ENCODE measurements at places on chromosomes 12 and 14. TPM values are rescaled to one million over a fixed set of nuclear protein-coding genes. Genes with fewer than 3 reads are reported as not detected.

DNA sequence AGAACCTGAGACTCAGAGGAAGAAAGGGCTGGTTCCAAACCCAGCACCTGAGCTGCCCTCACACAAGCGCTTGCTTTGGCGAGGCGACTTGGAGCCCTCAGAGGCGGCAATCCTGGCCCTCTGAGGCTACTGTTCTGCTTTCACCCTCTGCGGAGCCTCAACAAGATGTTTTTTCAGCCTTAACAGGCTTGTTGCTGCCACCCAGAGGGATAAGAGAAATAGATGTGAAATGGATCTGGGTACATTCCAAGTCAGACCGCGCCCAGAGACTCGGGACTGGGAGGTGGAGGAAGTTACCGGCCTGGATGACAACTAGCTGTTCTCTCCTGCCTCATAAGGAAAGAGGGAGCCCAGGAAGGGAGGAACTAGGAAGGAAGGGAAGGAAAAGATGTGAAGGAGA lies 89.6 kb downstream of the TTC7B start:
- no peaks in the 10 kb centered on the region for H3K4me1 ChIP-seq
- no peaks in the 10 kb centered on the region for H3K36me3 ChIP-seq
- DNase-seq, result no peak
- H3K27me3 ChIP-seq, result no peaks in the 10 kb centered on the region
- no peak overlapping the region for H3K27ac ChIP-seq

DNA sequence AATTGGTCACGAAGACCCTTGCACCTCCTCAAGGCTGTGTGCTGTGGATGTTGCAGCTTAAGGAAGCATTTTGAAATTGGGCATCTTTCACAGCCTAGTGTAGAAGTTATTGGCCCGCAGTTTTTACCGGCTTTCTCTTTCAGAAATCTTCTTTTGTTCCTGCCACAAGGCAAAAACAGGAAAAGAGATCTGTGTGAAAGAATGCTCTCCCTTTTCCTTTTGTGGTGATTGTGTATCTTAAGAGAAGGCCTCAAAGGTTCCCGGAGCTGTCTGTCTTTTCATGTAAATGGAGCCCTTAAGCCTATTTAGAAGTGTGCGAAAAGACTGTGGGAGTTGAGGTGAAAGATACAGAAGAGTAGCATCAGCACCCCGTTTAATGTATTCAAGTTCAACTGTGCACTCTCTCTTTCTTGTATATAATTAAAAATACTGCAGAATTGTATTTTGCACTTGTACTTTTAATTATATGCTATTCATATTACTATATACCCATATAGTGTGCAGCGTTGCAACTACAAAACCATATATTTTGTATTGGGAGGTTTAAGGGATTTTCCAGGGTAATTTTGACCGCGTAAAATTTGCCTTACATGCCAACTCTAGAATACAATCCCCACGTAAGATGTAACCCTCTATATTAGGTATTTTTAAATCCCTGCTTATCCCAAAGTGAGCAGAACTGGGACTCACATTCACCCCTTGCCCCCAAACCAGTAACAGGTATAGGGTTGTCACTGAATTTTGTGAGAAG lies 441.7 kb downstream of the RAD51B start:
- H3K4me1 ChIP-seq, result no peaks in the 10 kb centered on the region
- H3K27ac ChIP-seq, result no peak overlapping the region
- no peak for DNase-seq
- H3K27me3 ChIP-seq, result no peaks in the 10 kb centered on the region

- no peak for DNase-seq
- no peaks in the 10 kb centered on the region for H3K36me3 ChIP-seq
- no peak overlapping the region for H3K27ac ChIP-seq
- H3K4me1 ChIP-seq, result no peaks in the 10 kb centered on the region
These were observed 16.4 kb upstream of the A2M start for GRCh38 chr12:9132008-9132535.

CD163 gene
- 43.3 TPM for total RNA-seq

DNA sequence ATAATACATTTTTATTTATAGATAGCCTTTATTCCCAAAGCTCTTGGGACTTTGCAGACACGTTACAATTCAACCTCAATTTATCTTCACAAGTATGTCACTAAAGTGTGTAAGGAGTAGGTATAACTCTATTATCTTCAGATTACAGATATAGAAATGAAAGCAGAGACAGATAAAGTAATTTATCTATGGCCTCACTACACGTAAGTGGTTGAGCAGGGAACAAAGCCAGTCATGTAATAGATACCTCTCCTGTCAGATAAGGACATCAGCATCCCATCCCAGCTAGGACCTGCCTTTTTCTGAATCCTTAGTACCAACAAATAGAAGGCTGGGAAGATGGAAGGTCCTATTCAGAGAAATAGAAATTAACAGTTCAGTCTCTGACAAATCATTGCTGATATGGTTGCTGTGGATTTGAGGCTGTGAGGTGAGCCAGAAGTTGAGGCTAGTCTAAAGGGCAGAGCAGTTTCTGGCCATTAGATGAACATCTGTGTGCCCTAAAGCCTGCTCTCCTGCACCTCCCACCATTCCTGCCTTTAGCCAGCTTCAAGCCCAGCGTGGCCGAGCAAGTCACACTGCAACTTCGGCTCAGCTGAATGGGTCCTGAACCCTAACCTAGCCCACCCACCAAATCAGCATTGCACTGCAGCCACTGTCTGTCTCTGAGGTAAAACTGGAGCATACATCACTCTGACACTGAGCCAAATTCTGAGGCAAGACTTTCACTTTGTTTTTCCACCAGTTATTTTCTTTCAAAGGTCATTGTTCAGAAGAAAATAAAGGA lies 71.1 kb upstream of the PLEKHA5 start:
- no peaks in the 10 kb centered on the region for H3K4me1 ChIP-seq
- no peaks in the 10 kb centered on the region for H3K27me3 ChIP-seq
- no peak overlapping the region for H3K27ac ChIP-seq

DNA sequence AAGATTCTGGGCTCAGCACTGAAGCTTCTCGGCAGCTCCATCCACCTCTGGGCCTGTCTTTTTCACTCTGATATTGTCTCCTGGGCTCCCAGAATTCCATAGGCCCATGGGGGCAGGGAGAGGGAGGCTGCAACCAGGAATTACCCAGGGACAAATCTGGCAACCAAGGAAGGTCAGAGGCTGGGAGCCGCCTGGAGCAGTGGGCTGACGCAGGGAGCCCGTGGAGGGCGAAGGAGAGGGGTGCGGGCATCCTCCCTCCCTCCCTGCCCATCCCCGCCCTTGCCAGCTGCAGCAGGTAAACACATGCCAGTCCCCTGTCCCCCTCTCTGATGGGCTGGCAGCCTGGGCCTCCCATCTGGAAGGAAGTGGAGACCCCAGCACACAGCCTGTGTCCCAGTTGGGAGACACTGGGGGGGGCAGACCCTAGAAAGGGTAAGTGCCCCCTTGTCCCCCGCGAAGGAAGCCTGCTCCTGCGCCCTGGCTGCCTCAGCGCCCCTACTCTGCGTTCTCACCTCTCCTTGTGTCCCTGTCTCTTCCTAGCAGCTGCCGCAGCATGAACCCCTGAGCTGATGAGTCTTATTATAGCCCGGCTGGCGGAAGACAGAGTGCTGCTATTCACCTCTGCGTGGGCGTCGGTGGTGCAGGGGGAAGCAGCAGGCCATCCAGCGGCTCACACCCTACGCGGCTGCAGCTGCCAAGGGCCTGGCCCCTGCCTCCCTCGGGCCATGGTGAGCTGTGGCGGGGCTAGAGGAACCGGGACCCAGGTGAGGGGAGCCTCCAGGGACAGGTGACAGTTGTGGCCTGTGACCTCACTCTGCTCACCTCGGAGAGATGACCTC lies 6.7 kb downstream of the LRTM2 start:
- no peak for DNase-seq
- no peaks in the 10 kb centered on the region for H3K36me3 ChIP-seq
- H3K27ac ChIP-seq, result no peak overlapping the region
- H3K4me1 ChIP-seq, result no peaks in the 10 kb centered on the region
- H3K4me3 ChIP-seq, result no peak overlapping the region

DNA sequence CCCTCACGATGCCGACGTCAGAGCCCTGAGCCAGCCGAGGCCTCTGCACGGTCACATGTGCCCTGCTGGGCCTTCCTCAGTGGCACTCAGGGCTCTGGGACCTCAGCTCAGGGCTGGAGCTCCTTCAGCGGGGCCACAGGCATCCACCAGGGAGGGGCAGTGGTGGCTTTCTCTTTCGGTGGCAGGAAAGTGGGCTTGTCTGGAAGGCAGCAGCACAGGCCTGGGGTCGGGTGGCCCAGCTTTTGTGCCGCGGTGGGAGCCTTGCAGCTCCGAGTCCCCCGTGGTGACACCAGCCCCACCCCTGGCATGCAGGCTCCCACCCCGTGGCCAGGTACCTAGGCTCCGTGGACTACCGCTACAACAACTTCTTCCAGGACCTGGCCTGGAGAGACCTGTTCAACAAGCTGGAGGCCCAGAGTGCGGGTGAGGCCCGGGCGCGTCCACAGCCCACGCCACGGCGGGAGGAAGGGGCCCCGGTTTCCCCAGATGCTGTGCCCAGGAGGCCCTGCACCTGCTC lies 14.2 kb upstream of the TEX22 start:
- peaks cover 42% of the 10 kb centered on the region for H3K36me3 ChIP-seq
- DNase-seq, result no peak
- no peak overlapping the region for H3K4me3 ChIP-seq
- no peaks in the 10 kb centered on the region for H3K27me3 ChIP-seq

WNT5B gene
- 3.0 TPM for total RNA-seq

CCDC175 gene
- total RNA-seq, result not detected

SIX6 gene
- total RNA-seq, result not detected

ZBTB25 gene
- 5.0 TPM for total RNA-seq

B4GALNT3 gene
- total RNA-seq, result 19.3 TPM

DNA sequence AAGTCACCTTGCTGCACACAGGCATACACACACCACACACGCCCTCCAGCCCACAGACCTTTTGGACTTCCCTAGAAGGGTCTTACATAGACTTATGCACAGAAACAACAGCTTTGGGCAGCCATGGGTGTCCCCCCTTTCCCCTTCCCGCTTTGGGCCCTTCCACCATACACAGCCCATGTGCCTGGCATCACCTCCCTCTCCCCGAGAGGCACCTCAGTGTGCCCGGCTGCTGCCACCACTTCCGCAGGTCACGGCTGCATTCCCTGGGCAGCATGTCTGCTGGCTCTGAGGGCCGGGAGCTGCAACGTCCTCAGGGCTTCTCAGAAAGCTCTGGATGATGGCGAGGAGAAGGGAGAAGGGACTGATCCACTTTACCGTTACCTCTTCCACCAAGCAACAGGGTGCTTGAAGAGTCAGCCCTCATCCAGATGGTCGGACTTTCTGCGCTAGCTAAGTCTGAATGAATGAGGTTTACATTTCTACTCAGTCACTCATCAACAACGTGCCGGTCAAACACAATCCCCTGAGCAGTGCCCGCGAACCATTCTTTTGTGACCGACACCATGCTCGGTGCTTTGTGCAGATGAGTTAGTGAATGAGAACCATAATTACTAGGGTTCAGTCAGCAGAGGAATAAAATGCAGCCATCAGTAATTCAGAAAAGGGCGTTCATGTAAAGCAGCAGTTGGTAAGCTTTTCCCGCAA lies 72.2 kb upstream of the BCL11B start:
- H3K27me3 ChIP-seq, result no peaks in the 10 kb centered on the region
- H3K4me3 ChIP-seq, result no peak overlapping the region
- DNase-seq, result no peak

GRCh38 chr12:116867523-116867922 lies 13.7 kb downstream of the HRK start:
- no peaks in the 10 kb centered on the region for H3K36me3 ChIP-seq
- DNase-seq, result no peak
- H3K27ac ChIP-seq, result no peak overlapping the region
- no peaks in the 10 kb centered on the region for H3K27me3 ChIP-seq
- no peaks in the 10 kb centered on the region for H3K4me1 ChIP-seq

GRCh38 chr12:2354151-2354991 lies 301.6 kb downstream of the CACNA1C start:
- no peak for DNase-seq
- no peaks in the 10 kb centered on the region for H3K36me3 ChIP-seq
- peak overlapping the region; percentile 21 for H3K27ac ChIP-seq
- H3K4me1 ChIP-seq, result peaks cover 40% of the 10 kb centered on the region
- H3K27me3 ChIP-seq, result no peaks in the 10 kb centered on the region

RAN gene
- 122 TPM for total RNA-seq

DNA sequence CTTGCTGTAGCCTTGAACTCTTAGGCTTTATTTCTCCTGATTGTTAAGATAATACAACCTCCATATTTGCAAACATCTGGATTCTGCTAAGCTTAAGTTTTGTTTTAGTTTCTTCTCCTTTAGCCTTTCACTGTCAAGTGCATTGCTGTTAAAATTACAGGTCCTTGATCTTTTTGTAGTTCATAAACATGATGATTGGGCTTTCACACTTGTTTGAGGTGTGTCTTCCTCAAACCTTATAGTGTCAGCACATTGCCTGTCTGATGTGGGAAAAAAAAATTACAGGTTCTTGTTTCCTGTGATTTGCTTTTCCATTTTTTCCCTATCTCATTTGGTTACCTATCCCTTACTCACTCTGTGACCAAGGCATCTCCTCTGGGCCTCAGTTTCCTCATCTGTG lies 59.2 kb downstream of the BICDL1 start:
- H3K36me3 ChIP-seq, result no peaks in the 10 kb centered on the region
- H3K4me3 ChIP-seq, result no peak overlapping the region
- H3K27ac ChIP-seq, result no peak overlapping the region
- H3K4me1 ChIP-seq, result no peaks in the 10 kb centered on the region
- H3K27me3 ChIP-seq, result no peaks in the 10 kb centered on the region

DLGAP5 gene
- 0.08 TPM for total RNA-seq

FZD10 gene
- total RNA-seq, result 0.28 TPM

DNA sequence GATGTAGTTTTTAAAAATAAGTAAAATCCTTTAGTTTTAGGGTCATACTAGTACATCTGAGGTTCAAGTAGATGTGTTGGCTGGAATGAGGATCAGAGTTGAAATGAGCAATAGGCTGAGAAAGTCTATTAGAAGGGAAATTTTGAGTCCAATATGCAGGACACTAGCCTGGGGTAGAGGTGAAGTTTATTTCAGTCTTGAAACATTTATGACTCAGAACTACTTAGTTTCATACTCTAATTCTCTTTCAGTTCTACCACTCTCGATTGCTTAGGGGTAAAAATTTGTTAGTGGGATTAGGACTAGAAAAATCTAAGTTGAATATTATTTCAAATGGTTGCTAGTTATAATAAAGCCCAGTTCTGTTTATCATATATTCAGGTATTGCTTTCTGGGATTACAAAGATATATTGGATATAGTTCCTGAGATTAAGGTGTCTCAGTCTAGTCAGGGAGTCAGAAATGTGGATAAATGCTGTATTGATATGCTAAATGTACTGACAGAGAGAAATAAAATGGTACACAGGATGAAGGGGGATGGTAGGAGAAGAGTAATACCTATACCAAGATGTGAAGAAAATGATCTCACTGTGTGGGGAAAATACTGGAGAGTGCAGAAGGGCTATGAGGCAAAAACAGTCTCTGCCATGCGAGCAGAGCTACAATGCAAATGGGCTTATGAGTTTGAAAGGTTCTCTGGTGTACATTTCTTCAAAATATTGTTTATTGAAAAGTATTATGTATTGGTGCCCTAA lies 395.8 kb upstream of the FBXO33 start:
- no peak overlapping the region for H3K27ac ChIP-seq
- DNase-seq, result no peak
- no peaks in the 10 kb centered on the region for H3K4me1 ChIP-seq
- no peak overlapping the region for H3K4me3 ChIP-seq

Data from right atrium auricular region (tissue), 2 donors.